ENCODE measurements at places on chromosomes 1 and 21.

DNA sequence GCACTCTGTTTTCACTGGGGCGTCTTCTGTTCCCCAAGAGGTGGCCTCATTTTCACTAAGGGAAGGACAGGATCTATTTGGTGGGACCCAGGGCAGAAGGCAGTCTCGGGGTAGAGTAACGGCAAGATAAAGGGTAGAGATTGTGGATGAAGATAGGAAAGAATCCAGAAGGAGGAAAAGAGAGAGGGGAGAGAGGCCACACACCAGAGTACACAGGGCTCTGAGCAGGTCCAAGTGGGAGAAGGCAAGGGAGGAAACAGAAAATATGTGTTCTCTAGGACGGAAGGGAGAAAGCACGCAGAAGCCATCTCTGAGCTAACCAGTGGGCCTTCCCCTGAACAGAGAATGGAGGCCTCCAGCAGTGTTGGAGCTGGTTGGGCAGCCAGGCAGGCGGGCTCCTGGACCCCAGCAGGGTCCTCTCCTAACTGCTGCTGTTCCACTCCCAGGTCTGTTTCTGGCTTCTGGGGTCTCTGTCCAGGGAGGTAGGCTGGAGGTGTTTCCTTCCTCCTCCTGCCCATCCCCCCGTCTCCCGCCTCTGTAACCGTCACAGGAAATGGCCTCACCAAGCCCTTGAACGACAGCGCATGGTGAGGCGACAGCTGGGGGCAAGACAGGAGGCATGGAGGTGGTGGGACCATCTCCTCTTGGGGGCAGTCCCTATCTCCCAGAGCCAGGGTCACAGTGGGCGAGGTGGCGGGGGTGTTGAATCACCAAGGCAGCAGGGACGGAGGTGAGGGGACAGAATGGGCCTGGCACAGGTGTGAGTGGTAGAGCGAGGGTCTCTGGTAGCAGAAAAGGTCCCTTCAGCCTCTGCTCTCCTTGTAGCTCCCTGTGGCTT, 649 bp downstream of the PTPN7 start:
- peak; percentile 42 for DNase-seq

DNA sequence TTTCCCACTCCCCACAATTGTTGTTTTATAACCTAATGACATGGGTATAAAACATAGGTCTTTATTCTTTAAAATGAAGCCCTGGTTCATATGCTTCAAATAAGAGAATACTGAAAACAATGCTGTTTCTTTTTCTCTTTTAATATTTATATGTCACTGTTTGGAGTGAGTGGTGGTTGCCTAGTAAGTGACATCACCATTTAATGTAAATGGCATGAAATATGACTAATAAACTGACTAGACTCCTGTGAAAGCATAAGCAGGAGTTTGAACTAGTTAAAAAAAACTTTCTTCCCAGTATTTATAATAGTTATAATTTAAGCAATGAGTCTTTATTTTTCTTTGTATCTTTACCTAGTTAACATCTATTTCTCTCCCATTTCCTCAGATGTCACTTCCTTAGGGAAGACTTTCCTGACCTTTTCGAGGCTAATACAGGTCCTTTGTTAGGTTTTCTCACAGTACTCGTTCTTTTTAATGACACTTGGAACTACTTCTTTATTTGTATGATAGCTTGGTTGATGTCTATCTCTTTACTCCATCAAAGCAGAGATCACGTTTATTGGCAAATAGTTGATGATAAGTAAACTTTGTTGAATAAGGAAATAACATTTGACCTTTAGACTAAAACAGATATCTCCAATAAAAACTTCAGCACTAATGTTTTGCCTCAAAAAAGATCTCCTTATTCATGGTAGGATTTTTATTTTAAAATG, 105.4 kb upstream of the PDC start:
- no peak for DNase-seq

DNA sequence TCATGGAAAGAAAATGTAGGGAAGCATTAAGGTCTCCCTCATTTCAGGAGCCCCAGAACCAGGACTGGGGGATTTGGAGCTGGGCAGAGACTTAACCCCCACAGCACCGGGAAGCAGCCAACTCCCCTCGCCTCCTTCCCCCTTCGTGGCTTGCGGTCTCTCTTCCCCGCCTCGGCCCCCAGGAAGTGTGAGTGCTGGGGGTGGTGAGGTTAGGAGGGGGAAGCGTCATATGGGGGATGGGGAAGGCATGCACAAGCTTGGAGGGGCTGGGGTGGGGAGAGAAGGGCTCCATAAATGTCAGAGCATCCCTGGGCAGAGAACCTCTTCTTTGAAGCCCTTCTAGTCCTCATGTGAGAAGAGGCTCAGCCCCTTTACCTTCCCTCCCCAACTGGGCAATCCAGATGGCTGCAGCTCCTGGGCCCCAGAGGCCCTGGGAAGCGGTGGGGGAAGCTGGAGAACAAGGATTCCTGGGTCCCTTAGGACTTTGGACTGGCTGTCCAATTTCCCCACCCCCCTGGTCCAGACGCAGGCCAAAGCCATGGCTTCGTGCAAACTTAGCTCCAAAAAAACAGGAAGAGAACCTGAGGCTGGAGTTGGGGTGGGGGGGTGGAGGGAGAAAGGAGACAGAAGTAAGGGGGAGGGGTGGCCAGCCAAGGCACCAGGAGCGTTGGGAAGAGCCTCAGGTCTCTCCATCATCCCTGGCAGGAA, 7.8 kb downstream of the ZBTB7B start:
- DNase-seq, result no peak

- no peak for DNase-seq
These were observed 3.0 kb downstream of the GNAT2 start for GRCh38 chr1:109616391-109616790.

DNA sequence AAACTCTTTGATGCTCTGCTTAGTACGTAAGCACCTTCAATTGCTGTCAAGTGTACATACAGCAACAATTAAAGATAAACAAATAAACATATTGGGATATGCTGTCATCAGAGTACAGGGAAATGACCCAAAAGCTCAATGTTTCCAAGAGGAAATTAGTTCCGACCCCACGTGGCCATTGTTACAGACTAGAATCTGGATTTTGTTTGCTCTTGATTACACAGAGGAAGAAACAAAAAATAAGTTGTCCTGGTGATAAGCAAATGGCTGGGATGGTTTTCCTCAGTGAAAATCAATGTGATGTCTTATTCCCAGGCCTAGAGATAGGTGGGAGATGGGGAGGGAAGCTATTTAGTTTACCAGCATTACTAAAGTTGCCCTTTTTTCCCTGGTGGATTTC, 113.0 kb upstream of the UBE2U start:
- no peak for DNase-seq

GRCh38 chr1:153356392-153357075, 1.1 kb upstream of the S100A9 start:
- no peak for DNase-seq

- peak; percentile 32 for DNase-seq
These were observed 53.5 kb upstream of the CNTN2 start for GRCh38 chr1:204989266-204990058.

- no peak for DNase-seq
These were observed 99.0 kb downstream of the LTN1 start for GRCh38 chr21:28893687-28894086.

GRCh38 chr1:20096840-20097447, 22.4 kb downstream of the PLA2G2D start:
- DNase-seq, result no peak

- DNase-seq, result no peak
These were observed 725 bp upstream of the VWA1 start for GRCh38 chr1:1434824-1435105.

DNA sequence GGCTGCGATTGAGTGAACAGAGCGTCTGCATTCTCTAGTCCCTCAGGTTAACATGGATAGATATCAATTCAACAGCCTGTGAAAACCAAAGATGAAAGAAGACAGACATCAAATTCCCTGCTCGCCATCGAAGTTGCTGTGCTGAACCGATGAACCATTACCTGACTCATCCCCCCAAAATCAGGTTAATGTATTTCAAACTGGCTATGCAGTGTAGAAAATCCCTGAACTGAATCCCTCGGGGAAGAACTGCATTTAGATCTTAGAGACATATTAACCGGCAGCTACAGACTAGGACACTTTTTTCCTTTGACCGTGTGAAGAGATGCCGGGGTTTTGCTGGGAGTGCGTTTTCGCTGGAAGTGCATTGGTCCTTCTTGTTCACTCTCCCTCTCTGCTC, 213.2 kb upstream of the KIAA0040 start:
- DNase-seq, result no peak

- no peak for DNase-seq
These were observed 124.7 kb downstream of the HIVEP3 start for GRCh38 chr1:41794031-41794430.

- no peak for DNase-seq
These were observed 361.5 kb upstream of the ADGRL2 start for GRCh38 chr1:81439046-81439823.

DNA sequence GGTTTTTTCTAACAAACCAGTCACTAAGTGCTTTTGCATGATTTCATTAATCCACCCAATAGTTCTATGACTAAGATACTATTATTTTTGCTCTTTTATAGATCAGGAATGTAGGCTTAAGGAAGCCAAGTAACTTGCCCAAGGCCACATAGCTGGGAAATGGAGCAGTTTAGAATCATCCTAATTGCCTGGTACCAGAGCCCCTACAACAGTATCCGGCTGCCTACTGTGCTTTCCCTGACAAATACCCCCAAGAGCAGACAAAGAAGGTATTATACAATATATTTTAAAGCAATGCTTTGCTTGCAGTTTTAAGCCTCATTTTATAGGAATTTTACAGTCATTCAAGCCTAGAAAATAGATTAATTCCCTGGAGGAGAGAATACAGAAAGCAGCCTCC, 45.5 kb upstream of the RASAL2 start:
- no peak for DNase-seq

Measured in activated CD4-positive, alpha-beta T cell treated with anti-CD3 and anti-CD28 coated beads, Interleukin-2, amount 50 U/mL, for 4 hours (primary cell).